CD4-positive, alpha-beta T cell treated with Interferon alpha-2 for 1 hour (primary cell): ENCODE measurements at places on chromosomes 2 and 18.

DNA sequence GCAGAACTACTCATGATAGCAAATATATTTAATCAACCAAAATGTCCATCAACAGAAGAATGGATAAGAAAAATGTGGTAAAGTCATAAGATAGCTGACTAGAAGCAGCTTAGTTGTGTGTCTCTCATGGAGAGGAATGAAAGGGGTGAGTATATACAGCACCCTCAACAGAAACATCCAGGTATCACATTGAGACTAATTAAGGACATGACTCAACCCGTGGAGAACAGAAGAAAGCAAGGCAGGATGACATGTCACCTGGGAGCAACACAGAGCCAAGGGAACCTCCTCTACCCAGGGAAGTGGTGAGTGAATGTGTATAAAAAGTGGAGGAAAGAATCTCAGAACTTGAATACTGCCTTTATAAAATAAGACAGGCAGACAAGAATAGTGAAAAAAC, 1695.0 kb upstream of the CELF4 start:
- DNase-seq = no peak

DNA sequence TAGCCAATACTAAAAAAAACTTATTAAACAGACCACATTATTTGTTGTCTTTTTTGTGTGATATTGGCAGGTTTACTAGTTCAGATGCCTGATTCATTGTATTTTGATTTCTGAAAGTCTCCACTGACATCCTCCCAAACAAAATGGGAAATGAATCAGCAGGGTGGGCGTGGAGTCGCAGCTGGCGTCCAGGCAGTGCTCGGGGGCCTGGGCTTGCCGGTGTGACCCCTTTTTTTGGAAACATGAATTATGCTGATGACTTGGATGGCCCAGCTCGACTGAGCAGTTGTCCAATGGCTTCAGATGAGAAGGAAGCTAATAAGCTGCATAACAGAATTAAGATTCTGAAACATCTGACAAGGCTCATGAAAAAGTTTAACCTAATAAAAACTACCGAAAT, 1.7 kb upstream of the KCNG2 start:
- DNase-seq = no peak

GRCh38 chr2:100817388-100817985, 2.5 kb upstream of the NPAS2 start:
- DNase-seq = no peak

GRCh38 chr2:179338681-179339080, 74.0 kb upstream of the SESTD1 start:
- DNase-seq = no peak

GRCh38 chr2:203940039-203940438, 3.5 kb downstream of the ICOS start:
- no peak for DNase-seq

DNA sequence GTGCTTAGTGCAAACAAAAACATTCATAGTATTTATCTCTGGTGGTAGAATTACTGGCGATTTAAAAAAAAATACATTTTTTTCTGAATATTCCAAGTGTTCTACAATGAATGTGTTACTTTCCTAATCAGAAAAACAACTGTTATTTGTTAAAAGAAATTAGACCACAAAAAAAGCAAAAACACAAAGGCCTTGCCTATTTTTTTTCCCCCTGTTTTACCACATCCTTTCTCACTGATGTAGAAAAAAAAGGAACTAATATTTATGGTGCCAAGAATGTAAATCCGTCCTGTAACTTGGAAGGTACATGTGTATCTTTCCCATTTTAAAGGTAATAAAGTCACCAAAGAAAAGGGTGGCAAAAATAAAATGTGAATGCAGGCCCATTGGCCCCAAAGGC, 28.4 kb upstream of the MGAT4A start:
- DNase-seq = no peak

- DNase-seq = no peak
Measured at GRCh38 chr2:216574046-216574445, 59.2 kb upstream of the IGFBP2 start.
